ENCODE measurements at places on chromosomes 7 and 10. TPM values are rescaled to one million over a fixed set of nuclear protein-coding genes. Genes with fewer than 3 reads are reported as not detected.

The IFIT1 gene
- 2.5 TPM for polyA plus RNA-seq

- DNase-seq = no peak
These were observed 89.3 kb downstream of the CCNY start for GRCh38 chr10:35425595-35425994.

DNA sequence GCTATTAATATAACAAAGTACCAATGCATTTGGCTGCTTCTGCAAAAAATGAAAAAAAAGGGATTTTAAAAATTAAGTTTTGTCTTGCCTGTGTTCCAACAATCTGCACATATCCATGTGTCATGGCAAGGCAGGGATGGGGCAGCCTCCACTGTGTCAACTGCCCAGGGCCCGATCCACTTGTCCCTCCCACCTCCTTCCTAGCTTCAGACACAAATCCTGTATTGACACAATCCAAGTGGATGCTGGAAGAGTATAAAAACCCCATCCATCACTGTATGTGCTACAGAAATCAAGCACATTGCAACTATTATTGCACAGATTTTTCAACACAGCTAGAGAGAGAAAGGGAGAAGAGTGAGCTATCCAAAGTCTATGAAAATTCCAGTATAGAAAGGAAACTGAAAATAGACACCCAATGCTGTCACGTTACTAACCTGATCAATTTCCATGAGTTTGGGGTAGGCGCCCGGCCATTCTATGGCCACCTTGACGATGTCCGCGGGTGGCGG is 106.4 kb downstream of the ELMO1 start:
- no peak for DNase-seq

GRCh38 chr7:76259124-76260093 is 43.1 kb upstream of the HSPB1 start:
- no peak for DNase-seq

- DNase-seq = no peak
These were observed 183.1 kb downstream of the TAX1BP1 start for GRCh38 chr7:27922907-27923641.

DNA sequence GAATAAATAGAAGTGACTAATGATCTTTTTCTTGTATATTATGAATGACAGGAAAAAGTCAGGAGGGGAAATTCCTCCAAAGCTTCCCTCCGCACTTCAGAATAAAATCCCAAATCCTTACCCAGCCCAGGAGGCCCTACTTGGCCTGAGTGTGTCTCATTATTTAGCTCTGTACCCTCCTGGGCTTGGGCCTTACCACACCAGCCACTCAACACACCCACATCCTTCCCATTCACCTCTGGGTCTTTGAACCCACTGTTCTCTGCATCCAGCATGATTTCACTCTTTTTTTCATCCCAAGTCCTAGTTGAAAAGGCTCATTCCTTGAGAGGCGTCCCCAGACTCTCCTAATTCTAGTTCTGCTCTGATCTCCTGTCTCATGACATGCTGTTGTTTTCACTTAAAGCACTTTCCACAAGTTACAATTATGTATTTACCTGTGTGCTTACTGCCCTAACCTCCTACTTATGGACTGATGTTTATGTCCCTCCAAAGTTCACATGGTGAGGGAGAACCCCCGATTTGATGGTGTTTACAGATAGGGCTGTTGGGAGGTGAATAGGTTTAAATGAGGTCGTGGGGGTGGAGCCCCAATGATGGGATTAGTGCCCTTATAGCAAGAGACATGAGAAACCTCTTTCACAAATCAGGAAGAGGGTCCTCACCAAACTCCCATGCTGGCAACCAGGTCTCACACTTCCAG is 6.4 kb downstream of the NOD1 start:
- DNase-seq = no peak
